Activated CD4-positive, alpha-beta T cell treated with anti-CD3 and anti-CD28 coated beads, Interleukin-2, Interleukin-4, amounts not matched to agents 100 ng/mL and 50 ng/mL, durations not matched to agents 16 hours and 8 hours (primary cell): ENCODE measurements at places on chromosomes 3 and 15.

DNA sequence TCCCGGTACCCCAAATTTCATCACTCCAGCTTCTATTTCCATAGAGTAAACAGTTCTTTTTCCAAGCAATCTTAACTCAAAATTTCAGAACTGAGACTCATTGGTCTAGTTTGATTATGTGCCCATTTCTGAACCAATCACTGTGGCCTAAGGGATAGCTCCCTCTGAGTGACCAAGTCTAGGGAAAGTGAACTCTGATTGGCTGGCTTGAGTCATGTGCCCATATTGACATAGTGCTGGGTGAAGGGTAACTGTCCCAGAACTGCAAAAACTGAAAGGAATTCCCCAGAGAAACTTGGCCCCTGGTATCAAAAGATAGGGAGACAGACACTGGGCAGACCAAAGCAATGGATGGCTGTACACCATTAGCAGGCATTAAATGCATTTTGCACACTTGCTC lies 171.2 kb upstream of the WNT5A start:
- DNase-seq: no peak

- DNase-seq: no peak
Observed at GRCh38 chr3:173744895-173745294, 347.4 kb downstream of the NLGN1 start.

- DNase-seq: no peak
Observed at GRCh38 chr3:12879191-12879815, 37.9 kb upstream of the RPL32 start.

- DNase-seq: no peak
Observed at GRCh38 chr15:52493968-52494367, 34.7 kb downstream of the MYO5A start.

GRCh38 chr3:43206632-43207031 lies 79.7 kb upstream of the SNRK start:
- DNase-seq: no peak

- DNase-seq: peak; percentile 52
Observed at GRCh38 chr3:31247850-31248562, 284.7 kb upstream of the STT3B start.

- no peak for DNase-seq
Observed at GRCh38 chr3:66039590-66039887, 821 bp upstream of the MAGI1 start.

DNA sequence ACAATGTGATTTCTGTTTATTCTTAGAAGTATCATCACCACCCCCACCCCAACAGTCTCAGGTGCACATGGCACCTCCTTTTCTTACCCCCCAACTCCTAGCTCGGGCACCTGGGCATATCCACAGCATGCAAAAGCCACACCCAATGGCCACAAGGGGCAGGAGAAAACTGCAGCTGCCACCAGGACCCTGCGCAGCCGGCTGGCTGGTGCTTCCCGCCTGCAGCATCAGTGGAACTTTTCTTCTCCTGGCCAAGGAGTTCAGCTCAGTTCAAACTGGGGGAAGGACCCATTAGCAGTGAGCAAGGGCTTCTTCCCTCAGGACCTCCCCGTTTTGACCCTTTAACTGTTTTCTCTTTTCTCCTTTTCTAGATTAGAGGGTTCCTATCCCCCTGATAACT lies 44.8 kb downstream of the TM4SF18 start:
- DNase-seq: no peak

GRCh38 chr3:95387242-95388021 lies 1324.6 kb downstream of the NSUN3 start:
- DNase-seq: no peak

DNA sequence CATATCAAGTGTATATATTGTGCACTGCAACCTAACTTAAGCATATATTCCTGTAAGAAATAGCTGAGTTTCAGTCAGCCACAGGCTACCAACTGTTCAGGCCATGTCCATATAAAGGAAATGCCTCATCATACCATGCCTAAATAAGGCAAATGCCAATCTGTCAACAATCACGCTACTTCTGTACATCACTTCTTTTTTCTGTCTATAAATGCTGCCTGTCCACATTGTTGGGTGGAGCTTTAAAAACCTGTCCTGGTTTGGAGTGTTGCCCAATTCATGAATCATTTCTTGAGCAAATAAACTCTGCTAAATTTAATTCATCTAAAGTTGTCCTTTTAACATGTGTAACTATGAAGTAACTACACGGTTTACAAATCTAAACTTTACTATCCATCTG lies 1091.9 kb downstream of the NSUN3 start:
- DNase-seq: no peak

DNA sequence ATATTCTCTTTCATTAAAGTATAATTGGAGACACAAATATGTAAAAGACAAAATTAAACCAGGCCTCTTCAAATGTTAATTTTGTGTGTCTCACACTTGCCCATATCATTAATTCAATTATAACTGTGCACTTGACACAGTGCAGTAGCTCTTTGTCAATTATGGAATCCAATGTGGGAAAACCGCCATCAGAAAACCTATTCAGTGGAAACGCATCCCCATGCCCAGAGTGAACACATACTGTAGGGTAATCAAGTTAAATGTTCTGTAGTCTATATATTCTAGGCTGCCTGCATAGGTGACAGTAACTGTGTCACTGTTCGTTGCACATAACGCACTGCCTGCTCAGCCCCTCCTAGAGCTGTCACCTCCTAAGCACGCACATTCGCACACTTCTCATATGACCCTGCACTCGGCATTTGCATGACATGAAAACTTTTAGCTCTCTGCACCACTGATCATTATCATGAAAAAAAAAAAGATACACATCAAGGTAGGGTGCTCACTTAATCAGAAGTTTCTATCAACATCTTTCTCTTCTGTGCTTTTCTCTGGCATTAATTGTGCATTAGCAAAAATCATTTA lies 63.2 kb downstream of the MEIS2 start:
- DNase-seq: no peak

- no peak for DNase-seq
Observed at GRCh38 chr3:37094636-37095035, 79.7 kb downstream of the LRRFIP2 start.

- no peak for DNase-seq
Observed at GRCh38 chr3:39126532-39127071, 19.1 kb downstream of the TTC21A start.

DNA sequence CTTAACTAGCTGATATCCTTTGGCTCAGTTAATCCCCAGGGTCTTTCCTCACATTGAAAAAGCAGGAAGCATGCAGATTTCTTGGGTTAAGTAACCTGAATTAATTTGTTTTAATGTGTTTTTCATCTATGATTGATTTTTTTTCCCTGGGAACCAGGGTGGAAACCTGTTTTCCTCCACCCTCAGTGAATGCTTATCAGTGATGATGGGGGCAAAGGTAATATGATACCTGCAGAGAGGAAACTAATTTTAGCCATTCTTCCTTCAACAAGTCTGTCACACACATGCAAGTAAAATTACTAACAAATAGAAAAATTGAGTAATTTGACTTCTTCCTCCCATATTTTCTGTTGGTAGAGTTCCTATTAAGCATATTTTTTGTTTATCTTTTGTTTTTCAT lies 5.9 kb downstream of the CASR start:
- DNase-seq: no peak

DNA sequence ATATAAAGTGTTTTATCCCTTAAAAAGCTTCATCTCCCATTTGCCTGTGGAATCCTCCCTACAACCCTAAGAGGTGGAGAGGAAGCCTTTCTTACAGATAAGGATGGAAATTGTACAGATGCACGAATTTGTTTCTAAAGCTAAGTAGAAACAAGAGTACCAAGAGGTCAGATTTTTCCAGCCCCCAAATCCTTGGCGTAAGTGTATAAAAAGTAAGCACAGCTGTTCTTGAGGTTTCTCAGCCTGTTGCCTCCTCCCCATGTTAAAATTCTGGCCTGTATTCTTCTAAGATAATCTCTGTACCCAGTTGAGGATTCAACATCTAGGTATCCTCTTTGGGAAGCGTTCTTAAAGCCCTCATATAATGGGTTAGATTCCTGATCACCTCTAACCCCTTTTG lies 34.9 kb downstream of the RAB7A start:
- no peak for DNase-seq

- DNase-seq: no peak
Observed at GRCh38 chr15:91369823-91370222, 269.8 kb downstream of the SV2B start.

DNA sequence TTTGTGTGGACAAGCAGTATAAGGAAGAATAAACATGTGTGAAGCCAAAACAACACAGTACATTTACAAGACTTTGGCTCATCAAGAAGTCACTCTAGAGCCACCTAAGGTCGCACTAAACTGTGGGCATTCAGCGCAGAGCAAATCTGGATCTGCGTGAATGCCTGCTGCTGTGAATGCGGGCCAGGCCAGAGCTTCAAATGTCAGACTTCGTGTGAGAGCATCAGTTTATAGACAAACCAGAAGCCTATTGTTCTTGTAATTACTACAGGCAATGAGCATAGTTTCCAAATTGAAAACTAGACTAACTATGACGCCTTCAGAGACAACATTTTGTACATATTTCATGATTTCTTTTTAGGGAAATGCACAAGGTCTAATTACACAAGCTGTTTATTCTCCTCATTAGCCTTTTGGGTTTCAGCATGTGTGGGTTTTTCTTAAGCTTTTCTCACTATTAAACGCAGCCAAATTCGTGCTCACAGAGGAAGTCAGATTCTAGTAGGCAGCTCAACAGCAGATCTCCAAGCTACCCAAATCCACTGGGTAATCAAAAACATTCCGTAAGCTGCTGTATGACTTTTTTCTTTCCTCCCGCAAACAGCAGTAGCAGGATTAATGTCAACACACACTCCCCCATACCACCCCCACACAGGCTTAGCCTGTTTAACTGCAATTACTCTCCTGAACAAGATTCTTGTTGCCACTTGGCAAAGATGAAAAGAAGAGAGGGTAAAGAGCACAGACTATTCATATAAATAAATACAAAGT lies 84.5 kb upstream of the SETMAR start:
- no peak for DNase-seq

- DNase-seq: no peak
Observed at GRCh38 chr3:169699536-169700050, 36.1 kb upstream of the MECOM start.

DNA sequence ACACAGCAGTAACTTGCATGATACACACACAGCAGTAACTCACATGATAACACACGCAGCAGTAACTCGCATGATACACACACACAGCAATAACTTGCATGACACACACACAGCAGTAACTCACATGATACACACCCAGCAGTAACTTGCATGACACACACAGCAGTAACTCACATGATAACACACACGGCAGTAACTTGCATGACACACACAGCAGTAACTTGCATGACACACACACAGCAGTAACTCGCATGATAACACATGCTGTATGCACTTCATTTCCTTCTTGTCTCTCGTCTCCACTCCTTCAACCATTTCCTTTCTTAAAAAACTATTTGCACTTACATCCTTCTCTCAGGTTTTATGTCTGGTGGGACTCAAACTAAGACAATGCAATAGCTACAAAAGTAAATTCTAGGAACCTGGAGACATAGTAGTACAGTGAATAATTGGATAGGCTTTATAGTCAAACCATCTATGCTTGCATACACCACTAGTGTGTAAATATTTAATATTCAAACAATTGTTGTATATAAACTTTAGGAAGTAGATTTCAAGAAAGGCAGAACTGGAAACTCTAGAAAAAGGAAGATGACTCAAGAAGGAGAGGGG lies 130.8 kb downstream of the UACA start:
- no peak for DNase-seq

GRCh38 chr15:79172032-79172481 lies 81.5 kb upstream of the RASGRF1 start:
- no peak for DNase-seq

DNA sequence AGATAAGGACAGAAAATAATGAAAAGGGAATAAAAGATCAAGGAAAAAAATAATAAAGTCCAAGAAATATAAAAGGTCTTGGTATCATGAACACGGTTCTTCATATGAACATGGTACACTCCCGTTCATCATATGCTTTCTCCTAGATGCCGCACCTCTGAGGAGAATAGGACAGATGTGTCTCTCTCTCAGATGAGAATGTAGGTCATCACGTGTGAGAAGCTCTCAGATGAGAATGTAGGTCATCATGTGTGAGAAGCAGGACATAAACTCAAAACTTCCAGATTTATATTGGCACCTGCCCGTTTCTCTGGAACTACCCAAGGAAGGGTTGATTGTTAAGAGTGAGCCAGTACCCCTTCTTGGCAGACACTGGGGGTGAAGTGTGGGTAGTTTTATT lies 29.9 kb upstream of the IQCF6 start:
- DNase-seq: no peak

DNA sequence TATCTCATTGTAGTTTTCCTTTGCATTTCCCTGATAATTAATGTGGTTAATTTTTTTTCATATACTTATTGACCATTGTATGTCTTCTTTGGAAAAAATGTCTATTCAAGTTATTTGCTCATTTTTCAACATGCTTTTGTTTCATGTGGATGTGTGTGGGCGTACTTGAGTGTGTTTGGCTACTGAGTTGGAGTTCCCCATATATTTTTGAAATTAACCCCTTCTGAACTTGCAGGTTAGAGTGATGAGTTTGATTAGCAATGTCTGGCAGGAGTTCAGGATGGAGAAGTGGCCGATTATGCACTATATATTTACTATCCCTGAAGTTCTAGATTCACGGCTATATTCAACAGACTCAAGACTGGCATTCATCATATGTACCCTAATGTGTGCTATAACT lies 250.4 kb upstream of the TTC14 start:
- DNase-seq: no peak

- no peak for DNase-seq
Observed at GRCh38 chr3:132421832-132422231, 4.5 kb downstream of the DNAJC13 start.

GRCh38 chr15:95972041-95972553 lies 358.4 kb upstream of the NR2F2 start:
- no peak for DNase-seq

GRCh38 chr15:91813924-91814323 lies 39.6 kb upstream of the SLCO3A1 start:
- DNase-seq: no peak
